ENCODE measurements at places on chromosomes 4 and X.

DNA sequence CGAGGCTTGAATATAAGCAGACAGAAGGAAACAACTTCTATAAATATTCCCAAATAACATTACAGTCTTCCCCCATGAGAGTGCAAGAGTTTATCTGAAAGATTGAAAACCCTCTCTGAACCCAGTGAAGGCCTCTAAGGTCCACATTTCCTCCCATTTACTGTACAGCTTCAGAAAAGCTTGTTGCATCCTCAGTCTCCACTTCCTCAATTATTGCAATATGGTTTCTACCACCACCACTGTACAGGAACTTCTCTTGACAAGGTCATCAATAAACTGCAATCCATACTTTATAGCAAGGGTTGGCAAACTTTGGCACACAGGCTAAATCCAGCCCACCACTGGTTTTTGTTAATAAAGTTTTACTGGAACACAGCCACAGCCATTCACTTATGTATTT lies 239.0 kb downstream of the THOC2 start:
- no peak for DNase-seq

- no peak for DNase-seq
Measured at GRCh38 chr4:112813790-112814189, 176.8 kb downstream of the LARP7 start.

- no peak for DNase-seq
Measured at GRCh38 chr4:150152766-150153165, 74.5 kb downstream of the DCLK2 start.

GRCh38 chr4:67576059-67576466 lies 17.5 kb downstream of the STAP1 start:
- DNase-seq, result no peak

GRCh38 chr4:162645381-162645780 lies 481.6 kb upstream of the FSTL5 start:
- DNase-seq, result no peak

Data from activated CD4-positive, alpha-beta T cell treated with anti-CD3 and anti-CD28 coated beads for 4 hours (primary cell).